ENCODE measurements at places on chromosomes 2 and 18.

GRCh38 chr2:67684991-67685390 lies 287.9 kb downstream of the ETAA1 start:
- DNase-seq: no peak

DNA sequence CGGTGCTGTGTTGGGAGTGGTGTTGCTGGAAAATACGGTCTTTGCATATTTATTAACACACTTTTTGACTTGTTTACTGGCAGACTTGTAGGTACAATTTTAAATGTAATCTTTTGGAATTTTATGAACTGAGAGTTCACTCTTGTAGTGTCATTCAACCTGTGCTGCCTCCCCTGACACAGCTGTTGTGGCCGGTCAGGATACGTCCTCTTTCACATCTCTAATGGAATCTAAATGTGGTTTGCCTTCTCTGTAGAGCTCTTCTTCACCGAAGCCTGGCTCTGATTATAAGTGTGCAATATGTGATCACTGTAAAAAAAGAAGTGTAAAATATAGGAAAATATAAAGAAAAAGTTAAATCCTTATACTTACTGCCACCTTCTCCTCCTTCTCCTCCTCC lies 94.7 kb downstream of the MAP4K4 start:
- no peak for DNase-seq

- no peak for DNase-seq
Observed at GRCh38 chr2:74511104-74511989, 2.9 kb upstream of the TLX2 start.

- DNase-seq: no peak
Observed at GRCh38 chr2:145644820-145645302, 1124.9 kb upstream of the ZEB2 start.

- no peak for DNase-seq
Observed at GRCh38 chr2:236971131-236971821, 114.4 kb upstream of the COPS8 start.

Data from CD4-positive, alpha-beta T cell treated with Interleukin-10 for 1 hour (primary cell).